ENCODE measurements at places on chromosomes 13 and 19. TPM values are rescaled to one million over a fixed set of nuclear protein-coding genes. Genes with fewer than 3 reads are reported as not detected.
A peak's percentile ranks its signal among the peaks of the same experiment; 100 is the strongest.

DNA sequence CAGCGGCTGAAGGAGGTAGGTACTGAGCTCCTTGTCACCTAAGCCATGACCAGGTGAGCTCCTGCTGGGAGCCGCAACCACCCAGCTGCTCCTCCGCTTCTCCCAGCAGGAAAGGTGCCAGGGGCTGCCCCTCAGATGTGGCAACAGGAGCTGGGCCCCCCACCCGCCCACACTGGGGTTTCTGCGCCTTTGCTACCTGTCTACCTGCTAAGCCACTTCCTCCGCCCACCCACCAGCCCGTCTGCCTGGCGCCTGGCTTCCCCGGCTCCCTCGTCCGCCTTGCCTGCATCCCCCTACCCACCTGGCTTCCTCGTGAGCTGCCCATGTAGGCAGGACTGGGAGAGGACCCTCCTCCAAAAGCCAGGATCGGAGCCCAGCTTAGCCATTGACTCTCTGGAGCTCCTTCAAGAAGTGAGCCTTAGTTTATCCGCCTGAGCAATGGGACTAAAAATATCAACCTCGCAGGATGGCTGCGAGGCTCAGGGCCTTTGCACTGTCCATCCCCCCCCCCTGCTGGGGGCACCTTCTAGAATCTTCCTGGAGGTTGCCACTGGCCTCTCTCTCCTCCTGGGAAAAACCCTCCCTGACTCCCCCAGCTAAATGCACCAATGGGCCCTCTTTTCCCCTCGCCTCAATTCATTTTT, 55.8 kb upstream of the KLF2 start:
- DNase-seq, result no peak

- peak; percentile 90 for DNase-seq
Measured at GRCh38 chr13:95267662-95268342, 33.4 kb downstream of the ABCC4 start.

DNA sequence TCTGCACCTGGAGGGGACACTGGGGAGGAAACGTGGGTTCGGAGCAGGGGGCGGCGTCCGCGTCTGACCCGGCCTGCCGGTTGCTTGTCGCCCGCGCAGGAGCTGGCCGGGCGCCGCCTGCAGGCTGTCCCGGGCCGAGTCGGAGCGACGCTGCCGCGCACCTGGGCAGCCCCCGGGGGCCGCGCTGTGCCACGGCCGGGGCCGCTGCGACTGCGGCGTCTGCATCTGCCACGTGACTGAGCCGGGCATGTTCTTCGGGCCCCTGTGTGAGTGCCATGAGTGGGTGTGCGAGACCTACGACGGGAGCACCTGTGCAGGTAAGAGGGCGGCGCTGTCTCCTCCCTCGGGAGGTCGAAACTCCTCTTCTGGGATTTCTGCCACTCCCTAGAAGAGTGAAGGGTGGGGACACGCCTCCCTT, 1.3 kb downstream of the ITGBL1 start:
- DNase-seq, result no peak

GRCh38 chr19:45972081-45972946, 1.4 kb downstream of the NOVA2 start:
- no peak for DNase-seq

DNA sequence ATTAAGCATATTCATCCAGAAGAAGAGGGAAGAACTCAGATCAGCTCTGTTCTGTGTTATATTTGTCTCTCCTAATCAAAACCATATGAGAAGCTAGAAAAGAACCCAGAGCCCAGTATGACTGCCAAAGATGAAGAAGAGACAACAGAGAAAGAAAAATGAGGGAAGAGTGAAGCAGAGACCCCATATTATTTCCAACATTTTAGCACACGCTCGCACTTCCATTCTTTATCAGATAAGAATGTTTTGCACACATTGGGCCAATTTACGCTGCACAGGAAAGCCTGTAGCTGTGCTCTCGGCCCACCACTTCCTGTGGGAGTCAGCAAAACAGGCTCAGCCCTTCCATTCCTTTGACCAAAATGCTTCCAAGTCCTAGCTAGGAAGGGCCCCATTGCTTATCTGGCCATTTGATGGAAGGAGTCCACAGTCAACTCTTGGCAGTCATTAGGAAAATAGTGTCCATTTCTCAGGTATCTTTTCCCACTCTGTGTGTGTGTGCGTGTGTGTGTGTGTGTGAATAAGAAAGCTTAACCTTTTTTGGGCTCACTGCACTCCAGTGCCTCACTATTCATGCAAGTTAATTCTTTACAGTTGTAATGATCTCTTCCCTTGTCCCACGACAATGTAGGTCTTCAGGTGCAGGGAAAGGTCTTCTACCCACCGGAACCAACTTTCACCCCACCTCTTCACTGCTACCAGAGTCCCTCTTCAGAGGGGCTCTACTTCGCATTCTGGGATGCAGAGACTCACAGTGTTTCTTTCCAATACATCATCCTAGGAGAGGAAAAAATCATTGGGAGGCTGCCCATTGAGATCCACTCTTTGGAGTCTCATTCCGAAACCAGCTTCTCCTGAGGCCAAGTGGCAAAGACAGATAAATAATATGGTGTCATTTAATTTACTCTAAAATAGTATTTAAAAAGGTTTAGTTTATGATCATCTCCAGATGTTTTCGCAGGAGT, 237.5 kb downstream of the COG6 start:
- DNase-seq, result no peak

DNA sequence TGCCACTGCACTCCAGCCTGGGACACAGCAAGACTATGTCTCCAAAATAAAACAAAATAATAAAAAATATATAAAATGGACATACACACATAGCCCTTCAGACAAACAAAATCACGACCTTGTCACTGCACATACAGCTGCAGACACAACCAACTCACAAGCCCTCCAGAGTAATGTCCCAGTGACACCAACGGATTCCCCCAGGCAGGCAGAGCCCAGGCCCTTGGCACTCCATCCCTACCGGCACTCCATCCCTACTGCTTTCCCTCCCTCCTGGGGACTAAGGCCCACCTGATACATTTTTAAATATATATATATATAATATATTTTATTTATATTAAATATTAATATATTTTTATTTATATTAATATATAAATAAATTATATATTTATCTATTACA, 18.5 kb downstream of the ZNF101 start:
- DNase-seq, result no peak

GRCh38 chr13:107803822-107804495, 411.4 kb downstream of the LIG4 start:
- peak; percentile 44 for DNase-seq

DNA sequence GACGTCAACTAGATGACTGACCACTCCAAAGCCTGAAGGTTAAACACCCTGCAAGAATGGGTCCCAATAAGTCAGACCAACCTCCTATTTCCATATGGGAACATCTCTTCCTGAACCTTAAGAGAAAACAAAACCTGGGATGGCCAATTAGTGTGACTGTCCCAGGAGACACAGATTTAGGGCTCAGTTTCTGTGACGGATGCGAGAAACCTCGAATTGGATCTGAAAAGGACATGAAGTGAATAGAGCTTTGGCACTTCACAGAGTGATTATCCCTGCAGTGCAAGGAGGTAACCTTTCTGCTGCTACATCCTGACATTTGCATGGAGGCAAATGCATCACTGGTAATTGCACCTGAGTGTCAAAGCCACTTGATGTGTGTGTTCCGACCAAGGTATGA, 442.2 kb upstream of the KLF12 start:
- DNase-seq, result no peak

GRCh38 chr13:30172593-30173302, 134.6 kb downstream of the KATNAL1 start:
- DNase-seq, result peak; percentile 65

DNA sequence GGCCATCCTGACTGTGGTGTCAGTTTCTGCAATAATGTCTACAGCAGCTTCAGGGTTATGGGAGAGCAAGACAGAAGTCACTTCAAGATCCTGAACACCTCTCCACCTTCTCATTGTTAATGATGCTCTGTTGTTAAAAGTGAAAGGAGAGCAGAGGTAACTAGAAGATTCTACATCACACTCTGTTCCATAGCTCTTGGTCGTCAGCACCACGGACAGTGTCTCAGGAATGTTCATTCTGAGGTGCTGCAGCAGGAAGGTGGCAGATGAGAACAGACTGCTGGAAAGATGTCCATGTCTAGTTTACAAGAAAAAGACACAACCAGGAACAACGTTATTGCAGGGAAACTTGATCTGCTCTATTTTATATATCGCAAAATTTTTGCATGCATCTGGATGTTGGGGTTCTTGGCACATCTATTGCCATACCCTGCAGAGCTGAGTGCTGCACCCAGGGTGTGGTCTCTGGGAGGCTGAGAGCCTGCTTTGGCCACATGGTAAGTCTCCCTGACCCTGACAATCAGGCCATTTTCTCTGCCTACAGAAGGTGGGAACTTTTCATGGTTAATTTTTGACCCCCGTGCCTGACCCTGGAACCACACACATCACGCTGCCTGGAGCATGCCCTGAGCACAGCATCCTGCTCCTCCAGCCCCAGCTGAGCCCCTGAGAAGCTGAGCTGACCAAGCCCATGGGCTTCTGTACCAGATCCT, 12.7 kb downstream of the CEACAM21 start:
- peak; percentile 52 for DNase-seq

GRCh38 chr13:21031594-21032275, 29.7 kb downstream of the LATS2 start:
- no peak for DNase-seq

IGFL2 gene
- not detected for total RNA-seq

RASGRP4 gene
- total RNA-seq, result not detected

ZNF582 gene
- total RNA-seq, result not detected
